ENCODE measurements at places on chromosomes 6 and 20.

DNA sequence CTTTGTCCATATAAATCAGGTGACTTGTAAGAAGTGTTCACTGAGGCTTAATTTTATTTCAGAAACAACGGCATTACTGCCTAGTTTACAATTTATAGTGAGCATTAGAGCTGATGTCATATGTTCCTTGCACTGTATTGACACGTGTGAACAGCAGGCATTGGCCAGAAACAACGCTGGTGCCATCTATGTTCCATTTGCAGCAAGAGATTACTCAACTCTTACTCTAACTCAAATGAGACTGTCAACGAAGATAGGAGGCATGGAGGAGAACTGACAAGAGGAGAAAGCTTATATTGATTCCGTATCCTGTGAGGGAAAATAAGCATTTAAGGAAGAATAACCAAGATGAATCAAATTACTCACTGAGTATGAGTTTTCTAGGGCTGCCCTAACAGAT lies 48.4 kb downstream of the MTFR2 start:
- DNase-seq: no peak

- no peak for DNase-seq
Observed at GRCh38 chr6:39665861-39666260, 59.3 kb downstream of the KIF6 start.

GRCh38 chr6:157075549-157076450 lies 247.5 kb downstream of the TMEM242 start:
- no peak for DNase-seq

DNA sequence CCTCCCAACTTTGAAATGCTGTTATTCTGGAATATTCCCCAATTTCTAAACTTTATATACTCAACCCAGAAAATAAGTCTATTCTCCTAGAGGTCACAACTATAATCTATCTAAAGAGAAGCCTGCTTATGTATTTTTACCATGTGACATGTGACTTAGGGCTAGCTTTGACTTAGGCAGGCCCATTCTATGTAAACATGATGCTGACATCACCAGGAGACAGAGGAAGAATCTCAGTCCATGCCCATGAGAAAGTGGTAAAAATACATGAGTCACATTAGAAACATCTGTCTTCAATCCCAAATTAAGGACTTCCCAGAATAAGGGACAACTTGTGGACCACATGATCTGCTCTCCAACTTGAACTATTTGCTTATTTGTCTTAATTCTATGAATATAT lies 113.6 kb upstream of the ID4 start:
- no peak for DNase-seq

- DNase-seq: no peak
Observed at GRCh38 chr20:50366270-50367103, 143.7 kb upstream of the PTPN1 start.

DNA sequence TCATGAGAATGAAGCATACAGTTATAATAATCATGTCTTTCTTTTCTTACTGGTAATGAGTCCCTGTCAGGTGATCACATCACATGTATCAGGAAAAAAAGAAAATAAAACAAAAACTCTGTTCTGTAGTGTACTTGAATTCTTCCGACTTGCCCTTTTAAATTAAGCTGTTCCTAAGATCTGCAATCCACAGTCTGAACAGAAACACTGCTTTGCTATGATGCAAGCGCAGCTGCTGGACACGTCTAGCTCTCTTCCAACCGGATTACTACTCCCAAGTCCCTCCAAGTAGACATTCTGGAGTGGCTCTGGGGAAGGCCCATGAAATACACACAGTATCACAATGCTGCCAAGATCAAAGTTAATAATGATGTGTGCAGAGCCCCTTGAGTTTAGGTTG lies 83.7 kb downstream of the FYN start:
- no peak for DNase-seq

DNA sequence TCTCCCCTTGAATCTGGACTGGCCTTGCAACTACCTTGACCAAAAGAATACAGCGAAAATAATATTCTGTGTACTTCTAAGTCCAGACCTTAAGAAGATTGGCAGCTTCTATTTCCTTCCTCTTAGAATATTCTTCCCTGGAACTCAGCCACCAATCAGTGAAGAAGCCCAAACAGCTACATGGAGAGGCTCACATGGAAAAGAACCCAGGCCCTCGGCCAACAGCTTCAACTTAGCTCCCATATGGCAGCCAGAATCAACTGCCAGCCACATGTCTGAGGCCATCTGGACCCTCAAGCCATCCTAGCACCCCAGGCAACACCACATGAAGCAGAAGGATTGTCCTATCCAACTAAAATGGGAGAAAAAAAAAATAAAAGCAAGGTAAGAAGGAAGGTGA lies 178.8 kb downstream of the IBTK start:
- DNase-seq: no peak

DNA sequence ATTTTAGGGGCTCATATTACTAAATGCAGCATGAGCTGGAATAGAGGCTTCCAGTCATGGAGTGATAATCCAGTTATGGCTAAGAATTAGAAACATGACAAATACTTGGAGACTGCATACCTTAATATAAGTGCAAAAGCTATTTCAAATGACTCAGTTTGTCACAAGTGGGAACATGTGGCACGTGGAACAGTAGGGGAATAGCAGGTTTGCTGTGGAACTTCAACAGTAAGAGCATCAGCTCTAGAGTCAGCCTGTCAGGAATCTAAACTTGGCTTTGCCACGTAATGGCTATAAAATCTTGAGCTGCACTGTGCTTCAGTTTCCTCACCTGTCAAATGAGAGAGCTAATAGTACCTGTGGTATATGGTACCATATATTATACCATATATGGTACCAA lies 62.1 kb downstream of the HTR1B start:
- DNase-seq: no peak

DNA sequence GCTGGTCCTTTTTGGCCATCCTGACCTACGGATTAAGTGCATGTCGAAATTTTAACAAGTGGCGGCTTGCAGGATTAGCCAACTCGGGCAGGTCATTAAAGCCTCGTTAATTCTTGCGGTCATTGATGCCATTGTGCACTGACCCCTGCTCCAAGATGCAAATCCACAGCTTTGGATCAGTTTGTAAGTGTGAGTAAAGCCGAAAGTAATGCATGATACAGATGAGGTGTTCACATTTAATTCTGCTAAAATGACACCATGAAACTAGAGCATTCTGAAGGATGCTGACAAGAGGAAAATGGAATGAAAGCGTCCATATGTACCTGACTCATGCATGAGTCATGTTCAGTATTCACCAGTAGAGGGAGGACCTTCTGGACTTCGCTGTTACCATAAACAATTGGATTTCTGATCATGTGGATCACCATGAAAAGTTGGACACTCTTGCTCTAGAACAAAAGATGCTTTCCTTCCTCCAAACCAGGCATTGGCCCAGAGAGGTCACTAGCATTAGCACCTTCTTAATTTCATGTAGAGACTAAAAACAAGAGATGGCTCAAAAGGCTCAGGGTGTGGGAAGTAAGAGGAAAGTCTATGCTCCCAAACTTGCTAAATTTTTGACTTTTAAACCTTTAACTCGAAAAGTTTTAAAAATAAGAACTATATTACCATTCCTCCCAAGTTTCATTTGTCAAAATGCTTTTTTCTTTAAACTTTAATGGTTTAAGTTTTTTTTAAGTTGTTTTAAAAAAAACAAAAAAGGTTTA lies 48.0 kb downstream of the MUC22 start:
- DNase-seq: no peak

Data from T-helper 17 cell (primary cell).